Upper lobe of left lung (tissue), 6 donors: ENCODE measurements at places on chromosomes 1 and 21.
A peak's percentile ranks its signal among the peaks of the same experiment; 100 is the strongest.

DNA sequence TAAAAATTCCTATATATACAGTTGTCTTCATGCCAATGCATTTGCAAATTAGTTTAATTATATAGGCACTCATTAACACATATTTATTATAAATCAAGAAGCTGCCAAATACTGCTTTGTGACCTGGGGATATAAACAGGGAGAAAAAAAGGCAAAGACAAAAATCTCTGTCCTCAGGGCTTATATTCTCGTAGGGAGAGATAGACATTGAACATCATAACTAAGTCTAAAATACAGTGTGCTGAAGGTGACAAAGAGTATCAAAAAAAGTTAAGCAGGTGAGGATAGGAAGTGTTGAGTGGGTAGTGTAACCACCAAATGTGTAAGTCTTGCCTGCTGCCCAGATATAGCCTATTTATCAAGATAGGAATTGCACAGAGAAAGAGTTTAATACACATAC, 40.7 kb upstream of the LYPLAL1 start:
- no peak for DNase-seq

DNA sequence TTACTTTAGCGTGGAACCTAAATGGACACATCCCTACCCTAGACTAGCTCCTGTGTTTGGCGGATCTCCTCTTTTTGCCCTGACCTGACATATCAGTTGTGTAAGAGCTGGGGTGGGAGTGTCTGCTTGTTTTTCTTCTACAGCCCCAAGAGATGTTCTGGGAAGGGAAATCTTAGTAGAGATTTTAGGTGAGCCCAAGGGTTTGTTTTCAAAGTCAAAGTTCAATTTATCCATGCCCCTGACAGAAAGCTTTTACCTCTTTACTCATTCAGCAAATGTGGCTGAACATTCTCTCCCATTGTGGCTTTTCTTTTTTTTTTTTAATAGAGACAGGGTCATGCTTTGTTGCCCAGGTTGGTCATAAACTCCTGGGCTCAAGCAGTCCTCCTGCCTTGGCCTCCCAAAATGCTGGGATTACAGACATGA, 7.3 kb upstream of the TARS2 start:
- DNase-seq: no peak

GRCh38 chr1:170885551-170885950, 49.8 kb upstream of the MROH9 start:
- DNase-seq: no peak

- no peak for DNase-seq
These were observed 3.7 kb downstream of the KNCN start for GRCh38 chr1:46547481-46548383.

GRCh38 chr1:59194621-59195020, 102.3 kb upstream of the FGGY start:
- DNase-seq: no peak

- no peak for DNase-seq
These were observed 18.2 kb downstream of the MRPS6 start for GRCh38 chr21:34091607-34092006.

DNA sequence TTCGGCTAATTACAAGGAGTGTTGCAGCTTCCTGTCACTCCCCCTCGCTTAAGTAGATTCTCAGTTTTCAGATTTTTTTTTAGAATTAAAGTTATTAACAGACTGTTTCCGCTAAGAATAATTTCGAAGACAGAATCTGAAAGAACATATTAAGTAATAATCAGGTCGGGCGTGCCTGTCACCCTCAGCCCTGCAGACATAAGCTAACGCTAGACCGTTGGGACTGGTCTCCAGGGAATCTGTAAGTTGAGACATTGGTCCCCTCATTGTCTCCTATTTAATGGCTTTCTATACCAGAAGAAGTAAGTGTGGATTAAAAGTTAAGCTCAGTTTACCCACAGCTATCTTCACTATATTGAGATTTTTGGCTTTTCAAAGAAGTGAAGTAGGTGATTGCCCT, 14.5 kb downstream of the NMNAT1 start:
- DNase-seq: no peak

DNA sequence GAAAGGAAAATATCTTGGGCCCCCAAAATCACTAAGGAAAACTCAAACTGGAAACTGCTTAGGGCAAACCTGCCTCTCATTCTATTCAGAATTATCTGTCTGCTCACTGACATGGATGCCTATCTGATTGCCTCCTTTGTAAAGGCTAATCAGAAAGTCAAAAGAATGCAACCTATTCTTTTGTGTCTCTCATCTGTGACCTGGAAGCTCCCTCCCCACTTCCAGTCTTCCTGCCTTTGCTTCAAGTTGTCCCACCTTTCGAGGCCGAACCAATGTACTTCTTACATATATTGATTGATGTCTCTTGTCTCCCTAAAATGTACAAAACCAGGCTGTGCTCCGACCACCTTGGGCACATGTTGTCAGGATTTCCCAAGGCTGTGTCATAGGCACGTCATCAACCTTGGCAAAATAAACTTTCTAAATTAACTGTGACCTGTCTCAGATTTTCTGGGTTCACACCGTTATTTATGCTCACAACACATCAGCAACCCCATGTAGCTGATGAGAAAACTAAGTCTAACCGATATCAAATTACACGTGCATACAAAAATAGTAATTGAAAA, 302.3 kb upstream of the NRIP1 start:
- no peak for DNase-seq

DNA sequence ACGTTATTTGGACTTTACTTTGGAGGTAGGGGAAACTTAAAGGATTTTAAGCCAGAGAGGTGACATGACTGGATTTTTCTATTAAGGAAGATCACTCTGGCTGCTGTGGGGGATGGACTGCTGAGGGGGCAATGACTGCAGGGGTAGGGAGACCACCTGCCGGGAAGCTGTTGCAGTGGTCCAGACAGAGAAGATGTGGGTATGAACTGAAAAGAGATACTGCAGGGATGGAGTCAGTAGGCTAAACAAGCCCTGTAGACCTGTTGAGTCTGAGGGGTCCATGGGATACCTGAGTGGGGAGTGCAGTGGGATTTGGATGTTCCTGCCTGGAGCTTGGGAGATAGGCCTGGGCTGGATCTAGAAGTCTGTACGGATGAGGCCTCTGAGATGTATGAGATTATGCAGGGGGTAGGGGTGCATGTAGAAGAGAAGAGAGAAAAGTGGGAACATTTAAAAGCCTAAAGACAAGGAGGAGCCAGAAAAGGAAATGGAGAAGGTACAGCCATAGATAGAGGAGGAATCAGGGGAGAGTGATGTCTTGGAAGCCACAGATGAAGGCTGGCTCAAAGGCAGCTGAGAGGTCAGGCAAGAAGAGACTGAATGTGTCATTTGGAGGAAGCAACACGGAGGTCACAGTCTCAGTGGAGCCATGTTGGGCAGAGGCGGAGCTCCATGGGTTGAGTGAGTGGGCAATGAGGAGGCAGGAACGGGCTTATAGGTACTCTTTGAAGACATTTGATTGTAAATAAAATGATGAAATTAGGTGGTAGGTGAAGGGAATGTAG, 25.9 kb upstream of the KCNA2 start:
- no peak for DNase-seq

- peak; percentile 76 for DNase-seq
These were observed at the start of gene MINDY1 for GRCh38 chr1:151006327-151007052. Gene MINDY1, minus strand, starts transcription at chr1:151006902. Its CDS starts 4,285 bp downstream, at chr1:151002617.

DNA sequence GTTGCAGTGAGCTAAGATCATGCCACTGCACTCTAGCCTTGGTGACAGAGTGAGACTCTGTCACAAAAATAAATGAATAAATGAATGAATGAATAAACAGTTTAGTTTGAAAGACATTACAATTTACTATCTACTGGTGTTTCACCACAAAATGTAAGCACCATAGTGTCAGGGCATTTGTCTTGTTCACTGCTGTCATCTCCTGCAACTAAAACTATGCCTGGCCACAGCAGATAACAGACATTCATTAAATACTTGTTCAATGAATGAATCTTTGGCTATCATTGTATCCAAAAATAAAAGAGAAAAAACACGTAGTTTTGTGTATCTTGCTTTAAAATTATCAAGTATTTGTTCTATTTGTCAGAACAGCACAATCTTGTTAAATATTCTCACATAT, 32.5 kb downstream of the SASS6 start:
- no peak for DNase-seq

DNA sequence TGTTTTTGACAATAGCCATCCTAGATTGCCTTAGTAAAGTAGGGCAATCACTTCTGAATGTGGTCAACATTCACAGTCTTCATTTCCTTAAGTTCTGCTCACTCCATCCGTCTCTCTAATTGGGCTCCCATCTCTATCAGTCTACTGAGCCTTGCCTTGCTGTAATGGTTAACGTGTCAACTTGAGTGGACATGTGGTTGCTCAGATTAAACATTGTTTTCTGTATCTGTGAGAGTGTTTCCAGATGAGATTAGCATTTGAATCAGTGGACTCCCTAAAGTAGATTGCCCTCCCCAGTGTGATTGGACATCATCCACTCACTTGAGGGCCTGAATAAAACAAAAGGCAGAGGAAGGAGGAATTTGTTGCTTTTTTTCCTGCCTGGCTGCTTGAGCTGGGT, 26.4 kb downstream of the C1orf216 start:
- no peak for DNase-seq

DNA sequence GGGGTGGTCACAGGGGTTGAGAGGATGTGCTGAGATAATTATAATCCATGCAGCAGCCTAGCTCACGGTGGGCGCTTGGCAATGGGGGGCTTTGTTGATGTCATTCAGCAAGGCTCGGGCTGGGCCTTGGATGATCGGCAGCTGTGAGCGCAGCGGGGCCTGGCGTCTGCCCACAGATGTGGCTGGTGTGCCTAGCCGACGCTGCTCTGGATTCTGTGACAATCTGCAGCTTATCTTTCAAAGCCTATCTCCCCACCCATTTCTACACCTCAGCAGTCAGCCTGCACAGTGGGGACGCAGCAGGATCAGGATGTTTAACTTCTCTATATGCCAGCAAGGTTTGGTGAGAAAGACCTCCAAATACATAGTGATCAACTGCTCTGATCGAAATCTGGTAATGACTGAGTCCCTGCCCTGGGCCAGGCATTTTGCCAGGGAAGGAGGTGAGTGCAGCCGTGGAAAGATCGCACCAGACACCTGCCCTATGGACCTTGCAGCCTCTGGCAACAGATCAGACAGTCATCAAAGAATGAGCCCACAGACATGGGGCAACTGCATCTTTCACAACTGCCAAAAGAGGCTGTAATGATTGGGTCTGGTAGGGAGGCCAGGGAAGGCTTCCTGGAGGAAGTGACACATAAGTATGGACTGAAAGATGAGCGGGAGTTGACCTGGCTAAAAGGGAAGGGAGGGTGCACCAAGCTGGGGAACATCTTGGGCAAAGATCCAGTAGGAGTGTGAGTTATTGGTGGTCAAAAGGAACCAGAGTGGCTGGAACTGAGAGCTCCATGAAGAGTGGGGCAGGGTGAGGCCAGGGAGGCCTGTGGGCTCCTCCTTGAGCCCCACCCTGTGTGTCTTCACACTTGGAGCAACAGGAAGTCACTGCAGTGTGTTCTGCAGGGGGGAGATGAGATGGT, 35.3 kb downstream of the EPHB2 start:
- peak; percentile 62 for DNase-seq

GRCh38 chr1:88060750-88061491, 623.2 kb upstream of the PKN2 start:
- DNase-seq: no peak

DNA sequence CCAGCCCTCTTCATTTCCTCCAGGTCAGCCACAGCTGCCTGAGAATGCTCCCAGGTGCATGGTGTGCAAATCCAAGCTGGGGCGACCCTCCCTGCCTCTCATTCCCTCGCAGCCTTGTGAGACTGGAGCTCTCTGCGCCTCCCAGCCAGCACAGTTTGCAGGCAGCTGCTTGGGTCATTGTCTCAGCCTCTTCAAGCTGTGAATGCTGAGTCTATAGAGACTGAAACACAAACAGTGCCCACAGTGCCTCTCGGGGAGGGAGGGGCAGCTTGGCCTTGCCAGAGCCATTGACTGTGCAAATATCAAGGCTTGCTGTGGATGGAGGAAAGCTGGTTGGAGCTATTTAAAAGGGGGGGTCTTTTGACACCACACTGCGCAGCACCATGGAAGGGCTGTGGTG, 10.6 kb downstream of the PLXNA2 start:
- DNase-seq: peak; percentile 84

GRCh38 chr1:53982763-53983104, 35.3 kb downstream of the LDLRAD1 start:
- no peak for DNase-seq

- DNase-seq: no peak
These were observed 1.5 kb upstream of the ASCL5 start for GRCh38 chr1:201128476-201128875.

DNA sequence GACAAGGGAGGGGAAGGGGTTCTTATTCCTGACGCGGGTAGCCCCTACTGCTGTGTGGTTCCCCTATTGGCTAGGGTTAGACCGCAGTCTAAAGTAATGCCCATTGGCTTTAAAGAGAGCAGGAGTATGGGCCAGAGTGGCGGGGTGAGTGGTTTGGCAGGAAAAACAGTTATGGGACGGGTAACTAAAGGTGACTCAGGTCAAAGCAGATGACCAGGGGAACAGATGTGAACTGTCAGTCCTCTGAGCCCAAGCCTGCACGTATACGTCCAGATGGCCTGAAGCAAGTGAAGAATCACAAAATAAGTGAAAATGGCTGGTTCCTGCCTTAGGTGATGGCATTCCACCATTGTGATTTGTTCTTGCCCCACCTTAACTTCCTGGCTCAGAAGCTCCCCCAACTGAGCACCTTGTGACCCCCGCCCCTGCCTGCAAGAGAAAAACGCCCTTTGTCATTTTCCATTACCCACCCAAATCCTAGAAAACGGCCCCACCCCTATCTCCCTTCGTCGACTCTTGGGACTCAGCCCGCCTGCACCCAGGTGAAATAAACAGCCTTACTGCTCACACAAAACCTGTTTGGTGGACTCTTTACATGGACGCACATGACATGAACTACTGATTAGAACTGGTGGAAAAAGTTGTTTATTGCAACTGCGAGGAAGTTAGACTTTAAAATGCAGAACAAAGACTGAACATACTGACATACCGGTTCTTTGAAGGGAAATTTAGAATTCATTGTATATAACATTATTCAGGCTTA, 758 bp upstream of the ATAD3B start:
- DNase-seq: no peak

DNA sequence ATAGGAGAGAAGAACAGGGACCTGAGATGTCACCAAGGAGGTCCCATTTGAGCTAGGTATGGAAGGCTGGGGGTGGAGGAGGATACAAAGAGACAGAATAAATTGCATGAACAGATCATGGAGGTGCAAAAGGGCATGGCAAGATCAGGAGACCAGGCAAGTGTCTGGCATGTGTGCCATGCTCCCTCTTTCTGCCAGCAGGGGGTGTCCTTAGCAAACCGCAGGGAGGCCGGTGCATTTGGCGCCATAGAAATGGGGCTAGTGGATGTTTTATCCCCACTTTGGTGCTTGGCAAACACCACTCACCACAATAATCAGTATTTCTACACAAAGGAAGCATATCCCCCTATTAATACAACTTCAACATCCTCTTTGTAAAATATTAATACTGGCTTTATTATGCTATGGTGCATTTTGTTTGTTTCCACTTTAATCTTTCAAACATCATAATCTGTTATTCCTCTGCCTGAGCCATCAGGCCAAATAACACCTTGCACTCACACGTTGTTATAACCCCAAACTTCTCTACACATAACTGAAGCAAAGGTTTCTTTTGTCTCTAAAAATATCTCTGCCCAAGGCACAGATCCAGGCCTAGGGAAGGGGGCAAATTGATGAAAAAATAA, 25.9 kb downstream of the S100A6 start:
- peak; percentile 51 for DNase-seq
